ENCODE measurements at places on chromosomes 3 and 15. TPM values are rescaled to one million over a fixed set of nuclear protein-coding genes. Genes with fewer than 3 reads are reported as not detected.

- H3K4me1 ChIP-seq: peaks cover 29% of the 10 kb centered on the region
- peaks cover 45% of the 10 kb centered on the region for H3K36me3 ChIP-seq
- no peak for DNase-seq
- H3K27me3 ChIP-seq: peaks cover 2% of the 10 kb centered on the region
Measured at GRCh38 chr3:53190659-53191058, 29.6 kb downstream of the PRKCD start.

DNA sequence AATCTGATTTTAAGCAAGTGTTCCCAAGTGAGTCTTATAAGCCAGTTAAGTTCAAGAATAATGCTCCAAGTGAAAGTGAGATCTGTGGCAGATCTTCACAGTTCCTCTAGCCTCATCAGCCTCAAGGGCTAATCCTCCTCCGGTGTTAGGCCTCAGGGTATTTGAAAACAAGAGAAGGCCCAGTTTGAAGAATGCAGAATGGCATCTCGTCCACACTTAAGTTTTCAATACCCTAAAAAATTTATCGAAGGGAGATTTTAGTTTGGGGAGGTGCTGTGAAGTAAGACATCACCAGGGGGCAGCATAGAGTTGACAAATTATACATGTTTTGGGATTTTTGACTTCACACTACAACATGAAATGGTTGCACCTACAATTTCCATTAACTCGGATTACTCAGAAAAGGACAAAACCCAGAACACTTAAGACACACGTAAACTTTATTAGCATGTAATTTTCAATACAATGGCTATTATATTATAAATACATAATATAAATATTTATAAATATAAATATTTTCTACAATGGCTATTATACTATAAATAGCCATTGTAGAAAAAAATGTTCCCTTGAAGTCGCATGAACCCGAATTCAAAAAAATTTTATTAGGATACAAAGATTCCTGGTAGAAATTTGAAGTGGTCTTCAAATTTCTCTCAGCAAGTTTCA is 2.3 kb upstream of the TMEM266 start:
- H3K27ac ChIP-seq: no peak overlapping the region
- no peak for DNase-seq
- H3K4me1 ChIP-seq: peaks cover 12% of the 10 kb centered on the region
- H3K4me3 ChIP-seq: no peak overlapping the region

- peak overlapping the region; percentile 93 for H3K4me3 ChIP-seq
- peaks cover 14% of the 10 kb centered on the region for H3K4me1 ChIP-seq
- H3K27me3 ChIP-seq: no peaks in the 10 kb centered on the region
- DNase-seq: no peak
- peak overlapping the region; percentile 89 for H3K27ac ChIP-seq
- peaks cover 5% of the 10 kb centered on the region for H3K36me3 ChIP-seq
Measured at GRCh38 chr3:45841420-45841756, 531 bp downstream of the LZTFL1 start.

- H3K27ac ChIP-seq: peak overlapping the region; percentile 32
- H3K36me3 ChIP-seq: peaks cover 86% of the 10 kb centered on the region
- no peaks in the 10 kb centered on the region for H3K27me3 ChIP-seq
- no peak for DNase-seq
Measured at GRCh38 chr15:78007964-78008886, 69.3 kb downstream of the TBC1D2B start.

Gene CPLX3
- total RNA-seq: 0.05 TPM

GRCh38 chr3:119570229-119570628 is 9.1 kb upstream of the ADPRH start:
- H3K4me3 ChIP-seq: no peak overlapping the region
- no peaks in the 10 kb centered on the region for H3K4me1 ChIP-seq
- no peaks in the 10 kb centered on the region for H3K27me3 ChIP-seq
- no peak for DNase-seq

- no peak overlapping the region for H3K27ac ChIP-seq
- no peaks in the 10 kb centered on the region for H3K27me3 ChIP-seq
- H3K36me3 ChIP-seq: no peaks in the 10 kb centered on the region
- H3K4me3 ChIP-seq: no peak overlapping the region
- no peaks in the 10 kb centered on the region for H3K4me1 ChIP-seq
Measured at GRCh38 chr3:123660141-123660675, 75.4 kb upstream of the HACD2 start.

DNA sequence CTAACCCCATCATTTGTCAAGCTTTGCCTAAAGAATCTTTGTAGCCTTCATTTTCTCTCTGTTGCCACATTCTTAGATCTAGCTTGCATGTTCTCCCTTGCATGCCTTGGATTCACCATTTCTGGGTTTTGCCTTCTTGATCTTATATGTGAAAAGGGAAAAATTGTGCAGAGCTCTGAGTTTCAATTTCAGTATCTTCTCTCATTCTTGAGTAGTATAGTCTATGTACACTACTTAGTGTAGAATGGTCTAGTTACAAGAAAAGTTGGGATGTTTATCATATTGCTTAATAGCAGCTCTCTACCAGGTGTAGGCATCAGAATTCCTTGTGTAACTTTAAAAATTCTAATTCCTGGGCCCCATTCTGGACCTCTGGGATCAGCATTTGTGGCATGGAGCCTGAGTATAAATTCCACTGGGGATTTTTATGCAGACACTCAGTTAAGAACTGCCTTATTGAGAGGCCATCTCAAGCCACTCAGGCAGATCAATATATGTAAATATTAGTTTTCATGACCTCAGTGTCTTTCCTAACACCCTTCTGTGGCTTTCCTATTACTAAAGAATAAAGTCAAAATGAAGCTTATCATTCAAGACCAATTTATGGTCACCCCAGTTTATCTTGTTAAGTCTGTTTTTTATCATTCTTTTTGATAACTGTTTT is 23.4 kb downstream of the GTF2E1 start:
- no peaks in the 10 kb centered on the region for H3K27me3 ChIP-seq
- no peaks in the 10 kb centered on the region for H3K4me1 ChIP-seq
- no peak overlapping the region for H3K4me3 ChIP-seq
- H3K36me3 ChIP-seq: no peaks in the 10 kb centered on the region
- no peak overlapping the region for H3K27ac ChIP-seq

DNA sequence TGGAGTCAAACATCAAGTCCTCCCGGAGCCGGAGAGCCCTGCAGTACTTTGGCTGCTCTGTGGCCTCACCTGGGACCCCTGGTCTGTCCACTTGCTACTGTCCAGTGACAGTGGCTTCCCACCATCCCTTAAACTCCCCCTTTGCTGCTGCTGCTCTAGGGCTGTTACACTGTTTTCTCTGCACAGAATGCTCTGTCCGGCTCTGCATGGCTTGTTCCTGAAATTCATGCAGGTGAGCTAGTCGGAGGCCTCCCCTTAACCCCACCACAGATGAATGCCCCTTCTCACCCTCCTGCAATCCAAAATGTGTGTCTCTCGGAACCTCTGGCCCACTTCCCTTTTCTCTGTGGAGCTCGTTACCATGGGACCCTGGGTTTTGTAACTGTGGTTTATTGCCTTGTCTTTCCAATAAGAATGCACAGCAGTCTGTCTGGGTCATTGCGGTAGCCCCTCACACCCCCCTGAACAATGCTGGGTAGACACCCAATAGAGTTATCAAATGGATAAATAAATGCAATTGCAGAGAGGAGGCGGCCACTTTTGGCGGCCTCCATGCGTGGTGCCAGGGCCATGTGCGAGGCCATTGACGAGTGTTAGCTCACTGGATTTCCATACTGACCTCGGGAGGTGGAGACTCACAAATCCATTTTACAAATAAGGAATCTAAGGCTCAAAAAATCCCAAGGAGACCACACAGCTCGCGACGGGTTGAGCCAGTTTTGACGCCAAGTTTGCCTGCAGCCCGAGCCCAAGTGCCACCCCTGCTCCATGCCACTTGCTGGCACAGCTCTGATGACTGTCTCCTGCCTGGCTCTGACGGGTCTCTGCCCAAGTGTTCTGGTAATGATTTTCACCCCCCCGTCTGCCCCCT is 48.5 kb downstream of the RGMA start:
- H3K36me3 ChIP-seq: no peaks in the 10 kb centered on the region
- H3K4me1 ChIP-seq: no peaks in the 10 kb centered on the region
- H3K27ac ChIP-seq: no peak overlapping the region

DNA sequence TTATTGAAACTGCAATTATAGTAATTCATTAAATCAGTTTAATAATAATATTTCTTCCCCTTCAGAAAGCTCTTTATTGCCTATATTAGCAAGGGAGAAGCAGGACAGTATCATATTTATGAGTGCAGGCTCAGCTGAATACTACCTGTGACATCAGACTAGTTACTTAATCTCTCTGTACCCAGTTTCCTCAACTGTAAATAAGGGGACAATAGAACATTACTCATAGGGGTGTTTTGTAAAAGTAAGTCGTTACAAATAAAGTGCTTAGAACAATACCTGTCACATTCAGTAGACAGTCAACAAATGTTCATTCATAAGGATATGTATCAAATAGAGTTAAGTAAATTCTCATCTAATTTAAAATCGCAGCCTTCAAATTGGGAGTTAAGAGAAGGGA is 12.1 kb upstream of the VPS39 start:
- H3K4me1 ChIP-seq: no peaks in the 10 kb centered on the region
- no peak for DNase-seq
- H3K4me3 ChIP-seq: no peak overlapping the region
- peaks cover 45% of the 10 kb centered on the region for H3K36me3 ChIP-seq
- H3K27ac ChIP-seq: no peak overlapping the region
- no peaks in the 10 kb centered on the region for H3K27me3 ChIP-seq

DNA sequence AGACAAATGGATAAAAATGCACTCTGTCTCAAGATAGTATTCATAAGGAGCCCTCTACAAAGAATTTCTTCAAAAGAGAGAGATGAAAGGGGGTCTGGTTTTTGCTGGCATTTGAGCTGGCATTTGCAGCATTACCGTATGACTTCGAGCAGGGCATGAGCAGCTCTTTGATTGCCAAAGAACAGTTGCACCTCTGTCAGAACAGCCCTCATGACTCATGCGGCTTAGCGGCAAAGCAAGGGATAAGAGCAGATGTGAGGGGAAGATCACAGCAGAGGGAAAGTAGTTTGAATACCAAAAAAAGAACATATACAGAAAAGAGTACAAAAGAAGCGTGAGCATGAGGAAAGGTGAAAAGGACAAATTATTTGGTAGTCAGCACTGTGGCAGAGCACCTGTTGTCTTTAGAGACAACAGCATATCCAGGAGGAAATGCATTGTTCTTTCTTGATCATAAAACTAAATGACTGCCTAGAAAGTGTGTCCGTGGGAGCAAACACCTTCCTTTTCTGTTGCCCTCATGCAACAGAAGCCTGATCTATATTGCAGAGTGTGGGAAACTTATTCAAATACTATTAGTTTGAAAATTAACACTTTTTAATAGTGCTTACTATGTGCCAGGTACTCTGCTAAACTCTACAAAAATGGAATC is 80.5 kb upstream of the SLC24A5 start:
- H3K4me3 ChIP-seq: no peak overlapping the region
- H3K4me1 ChIP-seq: no peaks in the 10 kb centered on the region
- H3K27ac ChIP-seq: no peak overlapping the region
- H3K36me3 ChIP-seq: no peaks in the 10 kb centered on the region

DNA sequence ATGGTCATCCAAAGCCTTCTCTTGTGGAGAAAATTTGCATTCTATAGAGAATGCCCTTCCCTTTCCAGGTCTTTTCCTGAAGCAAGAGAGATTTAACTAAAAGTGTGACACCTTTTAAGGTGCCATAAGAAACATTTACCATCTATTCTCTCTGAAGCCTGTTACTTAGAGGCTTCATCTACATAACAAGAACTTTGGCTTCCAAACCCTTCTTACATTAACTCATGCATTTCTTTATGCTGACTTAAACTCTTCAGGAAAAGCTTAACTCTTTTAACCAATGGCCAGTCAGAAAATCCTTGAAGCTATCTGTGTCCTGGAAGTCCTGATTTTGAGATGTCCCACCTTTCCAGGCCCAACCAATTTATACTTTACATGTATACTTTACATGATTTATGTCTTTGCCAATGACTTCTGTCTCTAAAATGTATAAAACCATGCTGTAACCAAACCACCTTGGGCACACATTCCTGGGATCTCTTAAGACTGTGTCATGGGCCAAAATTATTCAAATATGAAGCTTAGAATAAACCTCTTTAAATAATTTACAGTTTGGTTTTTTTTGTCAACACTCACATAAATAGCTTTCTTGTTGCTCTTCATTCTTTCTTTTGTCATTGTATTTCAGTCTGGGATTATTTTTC is 472.6 kb upstream of the NECTIN3 start:
- H3K27me3 ChIP-seq: no peaks in the 10 kb centered on the region
- no peaks in the 10 kb centered on the region for H3K4me1 ChIP-seq
- no peak overlapping the region for H3K27ac ChIP-seq
- no peaks in the 10 kb centered on the region for H3K36me3 ChIP-seq
- no peak for DNase-seq
- no peak overlapping the region for H3K4me3 ChIP-seq
